Smooth muscle cell of the coronary artery (primary cell): ENCODE measurements at places on chromosomes 1 and 21. TPM values are rescaled to one million over a fixed set of nuclear protein-coding genes. Genes with fewer than 3 reads are reported as not detected.

The PHGDH gene
- total RNA-seq: 97.8 and 132 TPM in 2 replicates

The FCRL6 gene
- total RNA-seq: not detected in 2 replicates

The NMNAT2 gene
- 2.2 and 2.9 TPM in 2 replicates for total RNA-seq

The AVPR1B gene
- total RNA-seq: not detected in 2 replicates

The LAMB3 gene
- total RNA-seq: 5.6 and 20.8 TPM in 2 replicates

The DIO1 gene
- not detected in 2 replicates for total RNA-seq

The DNAJC28 gene
- 0.12 and 1.4 TPM in 2 replicates for total RNA-seq

The PLA2G2A gene
- total RNA-seq: 1.3 TPM in 1 of 2 replicates, not detected in the other

The TIAM1 gene
- 0.75 and 5.3 TPM in 2 replicates for total RNA-seq

The WNT9A gene
- 0.23 and 0.70 TPM in 2 replicates for total RNA-seq

The FBXO2 gene
- total RNA-seq: 0.75 and 8.5 TPM in 2 replicates

The GNG4 gene
- total RNA-seq: under 0.01 and 0.59 TPM in 2 replicates

The KIF21B gene
- total RNA-seq: under 0.01 and 0.23 TPM in 2 replicates

The MCOLN3 gene
- total RNA-seq: under 0.01 and 0.59 TPM in 2 replicates

The GJA4 gene
- total RNA-seq: 0.12 and 40.6 TPM in 2 replicates

The DNAJC6 gene
- total RNA-seq: 1.8 and 3.1 TPM in 2 replicates

The RPE65 gene
- not detected in 2 replicates for total RNA-seq

The CTXND2 gene
- total RNA-seq: not detected in 2 replicates

The PALMD gene
- 4.4 and 26.1 TPM in 2 replicates for total RNA-seq

The LCE3D gene
- not detected in 2 replicates for total RNA-seq

The SYT14 gene
- total RNA-seq: 0.47 and 0.68 TPM in 2 replicates

The WDR3 gene
- 14.5 and 19.2 TPM in 2 replicates for total RNA-seq

The SYCP1 gene
- total RNA-seq: not detected in 2 replicates

The SLC5A9 gene
- total RNA-seq: not detected in 2 replicates

The TINAGL1 gene
- 17.3 and 278 TPM in 2 replicates for total RNA-seq

The MAP10 gene
- total RNA-seq: 0.75 and 0.94 TPM in 2 replicates

The HSPA13 gene
- total RNA-seq: 16.5 and 57.8 TPM in 2 replicates

The CD1E gene
- total RNA-seq: not detected in 2 replicates

The OR14A16 gene
- total RNA-seq: not detected in 2 replicates

The RGS13 gene
- total RNA-seq: not detected in 2 replicates

The TMPRSS15 gene
- not detected in 2 replicates for total RNA-seq

The PROK1 gene
- total RNA-seq: not detected in 2 replicates

The ANKRD34A gene
- total RNA-seq: 0.15 and 0.35 TPM in 2 replicates

The NBPF6 gene
- not detected in 2 replicates for total RNA-seq

The WNT3A gene
- total RNA-seq: not detected in 2 replicates

The FAM131C gene
- 0.08 TPM in 1 of 2 replicates, not detected in the other for total RNA-seq

The GJC2 gene
- 2.7 and 4.1 TPM in 2 replicates for total RNA-seq

The VSIG8 gene
- 0.08 TPM in 1 of 2 replicates, not detected in the other for total RNA-seq

The SPRR1B gene
- not detected in 2 replicates for total RNA-seq
